CD4-positive, CD25-positive, alpha-beta regulatory T cell (primary cell): ENCODE measurements at places on chromosomes 2 and 18.

DNA sequence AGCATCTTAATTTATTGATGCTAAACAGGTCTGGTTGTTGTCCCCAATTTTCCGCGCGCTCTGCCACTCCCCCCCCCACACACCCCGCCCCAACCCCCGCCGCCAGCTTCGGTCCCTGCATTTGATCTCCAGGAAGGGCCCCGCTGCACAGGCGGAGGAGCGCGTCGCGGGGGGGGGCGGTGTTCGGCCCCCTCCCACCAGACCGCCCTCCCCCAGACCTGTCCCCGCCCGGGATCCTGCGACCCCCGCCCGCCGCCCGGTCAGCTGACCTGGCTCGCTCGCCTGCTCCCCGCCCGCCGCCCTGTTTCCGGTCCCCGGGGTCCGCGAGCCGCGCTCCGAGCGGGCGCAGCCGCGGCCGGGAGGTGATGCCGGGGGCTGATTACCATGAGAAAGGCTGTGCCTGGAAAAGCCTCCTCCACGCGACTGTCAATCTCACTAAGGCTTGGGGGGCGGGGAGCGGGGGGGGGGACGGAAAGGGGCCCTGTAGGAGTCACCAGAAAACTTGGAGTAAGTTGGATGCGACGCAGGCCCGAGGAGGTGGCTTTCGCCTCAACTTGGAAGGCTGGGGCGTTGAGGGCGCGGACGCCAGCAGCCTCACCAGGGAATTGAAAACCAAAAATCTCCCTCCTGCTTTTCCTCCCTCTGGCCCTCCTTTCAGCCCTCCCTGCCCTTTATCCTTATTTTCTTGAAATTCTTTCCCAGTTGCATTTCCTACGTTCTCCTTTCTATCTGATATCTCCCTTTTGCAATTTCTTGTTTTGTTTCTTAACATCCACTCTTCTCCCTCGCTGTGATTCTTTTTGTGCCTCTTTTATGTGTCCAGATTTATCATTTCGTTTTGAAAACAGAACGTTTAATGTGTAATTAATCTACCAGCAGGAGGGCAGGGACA is 4.4 kb upstream of the ZEB2 start:
- DNase-seq, result no peak

GRCh38 chr2:55861733-55862132 is 61.8 kb downstream of the EFEMP1 start:
- no peak for DNase-seq

DNA sequence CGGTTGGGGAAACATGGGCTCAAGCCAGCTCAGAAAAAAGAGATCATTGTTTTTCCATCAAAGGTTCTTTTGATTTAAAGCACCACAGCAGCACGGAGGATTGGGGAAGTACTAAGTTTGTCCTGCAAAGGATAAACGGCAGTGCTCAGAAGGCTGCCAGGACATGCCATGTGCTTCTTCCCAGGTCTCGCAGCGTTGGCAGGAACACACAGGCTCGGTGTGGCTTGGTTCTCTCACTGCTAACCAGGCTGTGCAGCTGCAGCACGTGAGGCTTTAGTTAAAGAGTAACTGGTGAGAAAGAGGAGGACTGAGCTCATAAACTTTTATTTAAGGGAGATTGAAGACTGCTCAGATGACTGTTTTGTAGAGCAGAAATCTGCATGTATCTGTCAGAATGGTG is 264.3 kb downstream of the TSN start:
- no peak for DNase-seq

DNA sequence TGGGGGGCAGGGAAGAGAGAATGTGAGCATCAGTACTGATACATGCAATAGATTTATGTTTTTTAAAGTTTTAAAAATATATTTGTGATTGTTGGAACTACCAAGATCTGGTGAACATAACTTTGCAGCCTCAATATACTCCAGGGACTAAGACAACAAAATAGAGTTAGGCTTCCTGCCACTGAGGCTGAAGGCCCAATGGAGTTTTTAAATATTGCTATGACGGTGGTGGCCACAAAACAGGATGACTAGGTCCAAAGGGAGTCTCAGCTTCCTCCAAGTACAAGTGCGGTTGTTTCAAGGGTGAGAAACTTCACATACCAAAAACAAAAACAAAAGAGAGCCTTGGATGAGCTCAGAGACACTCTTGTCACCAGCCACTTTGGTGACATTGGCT is 72.9 kb downstream of the CCBE1 start:
- DNase-seq, result no peak

DNA sequence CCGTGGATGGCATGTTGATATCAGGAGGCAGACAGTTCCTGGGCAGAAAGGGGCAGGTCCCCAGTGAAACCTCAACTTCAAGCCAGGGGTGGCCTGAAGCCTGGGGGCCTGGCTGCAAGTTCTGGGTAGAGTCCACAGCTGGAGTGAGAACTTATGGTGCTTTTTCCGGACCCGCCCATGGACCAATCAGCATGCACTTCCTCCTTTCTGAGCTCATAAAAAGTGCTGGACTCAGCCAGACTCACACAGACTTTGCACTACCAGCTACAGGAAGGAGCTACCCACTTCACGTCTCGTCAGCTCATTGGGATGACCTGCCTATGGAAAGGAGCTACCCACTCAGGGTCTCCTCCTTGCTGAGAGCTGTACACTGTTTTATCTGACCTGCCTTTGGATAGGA is 183.1 kb upstream of the MC4R start:
- no peak for DNase-seq

- DNase-seq, result no peak
Measured at GRCh38 chr2:240467149-240467642, 31.7 kb downstream of the GPC1 start.
